ENCODE measurements at places on chromosomes 3 and 15.

GRCh38 chr15:96495386-96495785 lies 164.9 kb downstream of the NR2F2 start:
- no peak for DNase-seq

- no peak for DNase-seq
Observed at GRCh38 chr15:49110158-49110944, 45.0 kb downstream of the COPS2 start.

GRCh38 chr3:111227216-111227615 lies 155.6 kb downstream of the NECTIN3 start:
- DNase-seq = no peak

- no peak for DNase-seq
Observed at GRCh38 chr3:169811631-169812331, 889 bp upstream of the LRRIQ4 start.

DNA sequence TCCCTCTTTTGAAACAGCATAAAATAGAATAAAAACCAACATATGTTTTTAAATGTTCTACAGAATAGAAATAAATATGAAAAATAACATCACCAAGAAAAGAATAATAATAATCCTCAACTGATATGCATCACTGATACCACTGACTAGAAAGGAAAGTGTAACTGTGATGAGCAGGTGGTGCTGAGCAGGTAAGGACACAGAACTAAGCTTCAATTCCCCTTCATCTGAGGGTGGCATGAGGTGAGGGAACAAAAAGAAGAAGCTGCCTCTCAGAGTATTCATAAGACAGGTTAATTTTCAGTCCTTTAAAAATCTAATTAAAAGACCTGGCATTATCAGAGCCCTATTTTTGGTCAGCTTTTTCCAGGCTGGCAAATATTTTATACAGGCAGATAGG lies 216.3 kb downstream of the PLCH1 start:
- DNase-seq = no peak

- no peak for DNase-seq
Observed at GRCh38 chr3:138640537-138640936, 32.0 kb downstream of the FAIM start.

- DNase-seq = no peak
Observed at GRCh38 chr3:118949113-118949760, 85.4 kb downstream of the IGSF11 start.

DNA sequence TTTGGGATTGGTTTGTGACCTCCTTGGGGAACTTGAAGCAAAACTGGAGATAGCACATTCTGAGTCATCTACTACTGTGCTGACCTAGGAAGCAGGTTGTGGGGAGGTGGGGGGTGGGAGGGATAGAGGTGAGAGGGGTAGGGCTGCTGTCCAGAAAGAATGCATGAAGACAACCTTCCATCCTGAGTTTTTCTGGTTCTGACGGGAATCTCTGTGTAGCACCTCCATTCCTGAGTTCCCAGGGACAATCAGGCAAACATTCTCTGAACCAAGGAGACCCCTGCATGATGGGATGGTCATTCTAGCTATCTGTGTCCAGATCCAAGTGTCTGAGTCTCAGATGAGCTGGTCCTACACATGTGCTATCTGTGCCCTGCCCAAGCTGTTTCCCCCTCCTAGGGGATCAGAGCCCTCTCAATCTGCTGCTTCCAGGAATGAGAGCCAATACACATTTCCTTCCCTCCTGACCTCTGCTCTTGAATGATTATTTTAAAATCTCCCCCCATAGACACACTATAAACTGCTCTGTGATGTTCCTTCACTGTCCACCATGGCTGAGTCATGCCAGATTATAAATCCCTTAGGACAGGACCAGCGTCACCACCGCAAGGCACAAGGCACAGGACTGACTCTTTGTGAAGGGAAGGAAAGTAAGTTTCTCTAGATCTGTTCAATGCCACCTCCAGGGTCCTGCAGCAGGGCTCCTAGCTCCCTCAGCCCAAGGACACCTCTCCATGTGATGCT lies 2.2 kb upstream of the CD276 start:
- no peak for DNase-seq

- DNase-seq = no peak
Observed at GRCh38 chr15:81268881-81269601, 54.9 kb downstream of the STARD5 start.

DNA sequence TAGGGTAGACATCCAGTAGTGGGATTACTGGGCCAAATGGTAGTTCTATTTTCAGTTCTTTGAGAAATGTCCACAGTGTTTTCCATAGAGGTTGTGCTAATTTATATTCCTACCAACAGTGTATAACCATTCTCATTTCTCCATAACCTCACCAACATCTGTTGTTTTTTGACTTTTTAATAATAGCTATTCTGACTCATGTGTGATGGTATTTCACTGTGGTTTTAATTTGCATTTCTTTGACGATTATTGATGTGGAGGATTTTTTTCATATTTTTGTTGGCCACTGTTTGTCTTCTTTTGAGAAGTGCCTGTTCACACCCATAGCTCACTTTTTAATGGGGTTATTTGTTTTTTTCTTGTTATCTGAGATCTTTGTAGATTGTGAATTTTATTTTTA lies 125.2 kb downstream of the CFAP20DC start:
- no peak for DNase-seq

Measured in A549 (cell line).